Mesothelial cell of epicardium (in vitro differentiated cells): ENCODE measurements at places on chromosomes 11 and 22. TPM values are rescaled to one million over a fixed set of nuclear protein-coding genes. Genes with fewer than 3 reads are reported as not detected.

AQP11 gene
- 1.8 to 1.9 TPM (median 1.9 TPM) in 3 replicates for total RNA-seq

TMEM121B gene
- total RNA-seq: 1.0 to 1.1 TPM (median 1.1 TPM) in 3 replicates

C22orf31 gene
- total RNA-seq: 0.44 to 0.45 TPM in 2 of 3 replicates, not detected in the other

MFRP gene
- total RNA-seq: not detected in 3 replicates

ZFTA gene
- 56.8 to 62.1 TPM (median 58.5 TPM) in 3 replicates for total RNA-seq

- peak overlapping the region; percentile 47 for H3K27ac ChIP-seq
- H3K36me3 ChIP-seq: no peaks in the 10 kb centered on the region
- H3K27me3 ChIP-seq: peaks cover 22% of the 10 kb centered on the region
- no peak for DNase-seq
Measured at GRCh38 chr11:34564406-34564805, 50.8 kb upstream of the ELF5 start.

DNA sequence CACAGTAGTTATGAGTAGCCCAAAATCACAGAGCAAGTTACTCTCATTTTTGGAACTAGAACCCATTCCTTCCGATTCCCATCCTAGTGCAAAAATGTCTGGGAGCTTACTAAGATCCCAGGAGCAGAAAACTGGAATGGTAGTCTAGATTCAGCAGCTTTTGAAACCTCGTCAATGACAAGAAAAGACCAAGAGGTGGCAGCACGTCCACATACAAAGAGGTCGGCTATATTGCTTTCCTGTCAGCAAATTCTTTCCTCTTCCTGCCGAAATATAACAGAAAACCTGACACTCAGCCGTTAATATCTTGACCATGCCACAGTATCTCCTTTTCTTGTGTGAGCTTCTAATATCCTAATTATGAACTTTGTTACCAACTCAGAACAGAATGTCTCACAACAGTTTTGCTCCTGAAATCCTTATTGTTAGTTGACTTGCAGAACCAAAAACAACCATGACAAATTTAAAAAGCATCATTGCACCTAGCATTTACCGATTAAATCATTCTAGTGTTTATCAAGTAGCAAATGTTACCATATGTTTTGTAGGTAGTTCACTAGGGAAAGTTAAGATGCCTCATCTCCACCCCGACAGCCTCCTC, 92.8 kb upstream of the OR9G4 start:
- H3K4me3 ChIP-seq: no peak overlapping the region
- no peaks in the 10 kb centered on the region for H3K36me3 ChIP-seq
- H3K4me1 ChIP-seq: no peaks in the 10 kb centered on the region
- H3K27me3 ChIP-seq: peaks cover 18% of the 10 kb centered on the region

DNA sequence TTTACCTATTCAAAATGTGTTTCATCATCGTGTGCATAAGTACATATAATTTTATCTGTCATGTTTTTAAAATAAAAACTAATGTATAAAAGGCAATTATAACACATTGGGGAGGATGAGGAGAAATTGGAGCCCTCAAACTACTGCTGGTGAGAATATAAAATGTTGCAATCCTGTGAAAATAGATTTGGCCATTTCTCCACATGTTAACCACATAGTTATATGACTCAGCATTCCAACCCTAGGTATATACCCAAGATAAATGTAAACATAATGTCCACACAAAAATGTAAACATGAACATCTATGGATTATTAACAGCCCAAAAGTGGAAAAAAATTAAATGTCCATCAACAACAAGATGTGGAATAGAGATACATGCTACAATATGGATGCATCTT, 928.0 kb upstream of the FAT3 start:
- no peak overlapping the region for H3K27ac ChIP-seq
- H3K36me3 ChIP-seq: no peaks in the 10 kb centered on the region
- no peak for DNase-seq
- no peaks in the 10 kb centered on the region for H3K27me3 ChIP-seq
- H3K4me1 ChIP-seq: no peaks in the 10 kb centered on the region

DNA sequence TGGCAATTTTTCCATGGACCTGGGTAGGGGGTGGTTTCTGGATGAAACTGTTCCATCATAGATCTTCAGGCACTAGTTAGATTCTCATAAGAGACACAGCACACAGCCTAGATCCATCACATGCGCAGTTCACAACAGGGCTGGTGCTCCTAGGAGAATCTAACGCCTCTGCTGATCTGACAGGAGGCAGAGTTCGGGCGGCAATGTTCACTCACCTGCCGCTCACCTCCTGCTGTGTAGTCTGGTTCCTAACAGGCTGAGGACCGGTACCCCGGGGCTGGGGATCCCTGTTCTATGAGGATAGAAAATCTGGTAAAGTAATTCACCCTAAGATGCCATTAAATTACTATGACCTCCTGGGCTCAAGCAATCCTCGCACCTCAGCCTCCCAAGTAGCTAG, 318.0 kb downstream of the KIRREL3 start:
- H3K4me1 ChIP-seq: no peaks in the 10 kb centered on the region
- H3K36me3 ChIP-seq: no peaks in the 10 kb centered on the region
- no peak overlapping the region for H3K4me3 ChIP-seq

CLDN5 gene
- not detected in 3 replicates for total RNA-seq

CEND1 gene
- not detected in 3 replicates for total RNA-seq
